Cortex of kidney (tissue), 1 donor: ENCODE measurements at places on chromosomes 7 and 10.

DNA sequence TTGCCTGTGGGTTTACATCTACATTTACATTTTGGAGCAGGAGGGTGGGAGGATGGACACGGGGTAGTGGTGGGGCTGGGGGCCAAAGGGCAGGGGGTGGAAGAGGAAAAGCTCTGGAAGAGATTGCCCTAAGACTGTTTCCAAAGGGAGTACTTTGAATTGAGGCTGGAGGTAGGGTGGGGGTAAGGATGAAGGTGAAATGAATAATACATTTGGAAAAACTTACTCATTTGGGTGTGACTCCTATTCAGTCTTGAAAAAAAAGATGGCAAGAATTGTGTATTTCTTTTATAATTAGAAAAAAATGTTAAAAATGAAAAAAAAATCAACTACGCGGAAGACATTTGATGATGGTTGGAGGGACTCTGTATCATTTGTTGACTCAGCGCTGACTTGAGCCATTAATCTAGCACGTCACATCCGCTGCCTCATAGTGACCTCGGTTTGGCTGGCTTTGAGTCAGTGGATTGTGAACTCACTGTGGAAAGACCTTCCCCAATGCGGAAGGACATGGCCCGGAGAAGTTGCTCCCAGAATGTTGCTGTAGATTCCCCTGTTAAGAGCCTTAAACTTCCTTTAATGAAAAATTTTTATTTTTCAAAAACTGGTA is 2.8 kb downstream of the FAM180A start:
- no peak for DNase-seq

GRCh38 chr7:107219563-107220244 is 50.9 kb downstream of the HBP1 start:
- DNase-seq, result no peak

DNA sequence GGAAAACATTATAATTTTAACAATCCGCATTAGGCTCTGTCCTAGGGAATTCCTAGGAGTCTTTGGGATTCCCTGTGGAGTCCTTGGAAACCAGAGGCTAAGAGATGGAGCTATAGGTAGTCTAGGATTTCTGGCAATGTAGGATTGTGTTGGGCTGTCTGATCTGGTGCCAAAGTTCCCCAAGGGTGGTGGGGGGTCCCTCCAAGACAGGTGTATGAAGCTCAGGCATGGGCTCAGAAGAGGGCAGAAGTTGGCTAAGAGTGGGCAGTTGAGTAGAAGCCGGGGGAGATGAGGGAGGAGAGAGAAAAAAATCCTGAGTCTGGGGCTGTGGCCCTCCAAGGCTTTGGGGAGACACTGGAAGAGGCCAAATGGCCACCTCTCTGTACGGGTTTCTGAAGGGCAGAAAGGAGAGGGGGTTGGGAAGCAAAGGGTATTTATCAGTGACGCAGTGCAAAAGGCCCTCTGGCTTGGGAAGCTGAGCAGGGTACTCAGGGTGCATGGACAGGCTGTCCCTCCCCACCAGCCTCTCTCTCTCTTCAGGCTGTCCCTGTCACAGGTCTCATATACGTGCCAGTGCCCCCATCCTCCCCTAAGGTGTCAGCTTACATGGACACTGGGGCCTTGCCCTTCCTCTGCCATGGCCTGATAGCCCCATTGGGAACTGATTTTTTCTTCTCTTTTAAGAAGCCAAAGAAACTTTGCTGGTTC is 929 bp downstream of the HOXA6 start:
- no peak for DNase-seq

- no peak for DNase-seq
These were observed 119.5 kb downstream of the DOCK4 start for GRCh38 chr7:112086496-112087254.

- no peak for DNase-seq
These were observed 46.3 kb downstream of the GOLGA7B start for GRCh38 chr10:97895915-97896314.

DNA sequence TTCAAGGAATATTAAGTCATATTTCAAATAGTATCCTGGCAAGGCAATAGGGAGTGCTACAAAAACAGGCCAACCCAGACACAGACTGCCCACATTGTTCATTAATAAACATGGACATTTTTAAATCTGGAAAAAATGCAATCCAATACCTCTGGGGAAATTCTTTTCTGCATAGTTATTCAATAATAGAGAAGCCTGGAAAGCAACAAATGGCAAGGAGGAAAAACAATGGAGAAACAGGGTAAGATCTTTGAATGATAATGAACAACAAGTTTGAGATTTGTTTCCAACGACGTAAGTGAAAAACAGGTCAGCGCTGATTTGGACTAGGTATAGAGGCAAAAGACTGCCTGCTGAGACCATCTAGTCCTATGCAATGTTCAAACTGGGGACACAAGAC is 44.7 kb upstream of the ZNF800 start:
- no peak for DNase-seq

- DNase-seq, result peak; percentile 15
These were observed at the start of gene TRIL for GRCh38 chr7:28958235-28958979. TRIL (minus strand) TSS chr7:28958330; CDS start chr7:28958046, 284 bp downstream.

DNA sequence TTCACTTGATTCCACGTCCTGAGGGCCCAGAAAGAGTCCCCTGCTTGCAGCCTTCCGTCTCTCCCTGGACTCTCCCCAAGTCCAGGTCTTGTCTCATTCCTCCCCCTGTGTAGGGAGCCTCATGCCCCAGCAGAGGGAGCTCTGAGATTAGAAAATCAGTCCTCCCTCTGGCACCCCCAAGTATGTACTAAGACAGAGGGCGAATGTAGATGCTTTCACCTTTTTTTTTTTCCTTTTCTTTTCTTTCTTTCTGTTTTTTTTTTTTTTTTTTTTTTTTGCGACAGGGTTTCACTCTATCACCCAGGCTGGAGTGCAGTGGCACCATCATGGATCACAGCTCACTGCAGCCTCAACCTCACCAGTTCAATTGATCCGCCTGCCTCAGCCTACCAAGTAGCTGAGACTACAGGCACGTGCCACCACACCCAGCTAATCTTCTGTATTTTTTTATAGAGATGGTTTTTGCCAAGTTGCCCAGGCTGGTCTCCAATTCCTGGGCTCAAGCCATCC is 10.3 kb downstream of the SFXN3 start:
- no peak for DNase-seq

GRCh38 chr7:97179454-97180104 is 62.1 kb downstream of the SDHAF3 start:
- no peak for DNase-seq

- no peak for DNase-seq
These were observed 957 bp upstream of the SVIL start for GRCh38 chr10:29635711-29636144.

- no peak for DNase-seq
These were observed 180.9 kb downstream of the SEMA3A start for GRCh38 chr7:84013616-84014240.
